Activated CD4-positive, CD25-positive, alpha-beta regulatory T cell (primary cell): ENCODE measurements at places on chromosomes 2 and 18.
A peak's percentile ranks its signal among the peaks of the same experiment; 100 is the strongest.

- DNase-seq: no peak
Observed at GRCh38 chr2:200359552-200359951, 53.1 kb downstream of the SPATS2L start.

GRCh38 chr2:60309941-60310660, 243.4 kb downstream of the BCL11A start:
- no peak for DNase-seq

DNA sequence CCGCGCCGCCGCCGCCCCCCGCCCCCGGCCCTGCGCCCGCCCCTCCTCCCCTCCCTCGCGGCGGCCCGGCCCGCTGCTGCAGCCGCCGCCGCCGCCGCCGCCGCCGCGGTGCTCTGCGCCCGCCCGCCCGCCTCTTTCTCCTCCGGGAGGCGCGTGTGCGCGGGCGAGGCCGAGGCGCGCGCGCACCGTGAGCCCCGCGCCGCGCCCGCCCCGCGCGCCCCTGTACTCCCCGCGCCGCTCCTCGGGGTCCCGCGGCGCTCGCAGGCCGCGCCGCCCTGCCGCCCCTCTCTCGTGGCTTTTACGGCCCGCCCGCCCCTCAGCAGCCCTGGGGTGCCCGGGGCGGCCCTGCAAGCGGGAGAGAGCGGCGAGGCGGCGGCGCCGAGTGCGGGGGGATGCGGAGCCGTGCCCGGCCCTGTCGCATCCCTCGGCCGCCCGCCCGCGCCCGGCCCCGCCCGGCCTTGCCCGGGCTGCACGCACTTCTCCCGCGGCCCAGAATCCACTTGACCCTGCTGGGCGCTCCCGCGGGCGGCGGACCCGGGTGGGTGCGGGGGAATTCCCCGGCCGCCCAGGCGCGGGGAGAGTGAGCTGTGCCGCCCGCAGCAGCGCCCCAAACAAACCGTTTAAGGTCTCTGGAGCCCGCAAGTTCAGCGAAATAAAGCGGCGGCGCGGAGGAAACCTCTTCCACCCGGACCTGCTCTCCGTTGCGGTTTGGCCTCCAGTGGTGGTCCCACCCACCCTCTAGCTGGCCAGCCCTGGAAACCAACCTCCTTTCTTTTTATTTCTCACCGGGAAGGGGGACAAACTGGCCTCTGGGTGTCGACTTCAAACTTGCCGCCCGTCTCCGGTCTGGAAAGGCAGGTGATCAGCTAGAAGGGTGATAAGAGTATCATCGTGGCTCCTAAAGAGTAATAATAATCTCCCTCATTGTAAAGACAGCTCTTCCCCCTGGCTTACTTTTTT, 37.4 kb downstream of the AFF3 start:
- peak; percentile 19 for DNase-seq

DNA sequence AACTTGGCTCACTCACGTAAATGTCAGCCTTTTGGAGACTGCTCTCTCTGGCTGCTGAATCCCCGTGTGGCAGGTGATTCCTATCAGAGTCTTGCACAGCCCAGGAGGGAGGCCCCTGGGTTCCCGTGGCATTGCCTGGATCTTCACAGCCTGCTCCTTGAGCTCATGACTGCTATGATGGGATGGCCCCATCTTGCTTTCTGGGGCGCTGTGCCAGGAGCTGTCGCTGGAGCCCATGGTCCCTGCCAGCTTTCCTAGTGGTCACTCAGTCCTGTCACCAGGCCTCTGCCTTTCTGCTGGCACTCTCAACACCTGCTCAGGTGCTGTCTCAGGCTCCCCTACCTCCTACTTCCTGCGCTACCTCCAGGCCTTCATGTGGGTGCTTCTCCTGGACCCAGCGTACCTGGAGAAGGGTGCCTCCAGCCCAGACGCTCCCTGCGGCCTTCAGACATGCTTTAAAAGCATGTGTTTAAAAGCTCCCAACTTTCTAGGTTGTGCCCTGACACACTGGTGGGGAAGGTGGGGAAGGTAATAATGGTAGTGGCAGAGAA, 110.1 kb downstream of the MCFD2 start:
- DNase-seq: no peak

GRCh38 chr2:18849841-18850578, 260.6 kb upstream of the NT5C1B start:
- DNase-seq: no peak

DNA sequence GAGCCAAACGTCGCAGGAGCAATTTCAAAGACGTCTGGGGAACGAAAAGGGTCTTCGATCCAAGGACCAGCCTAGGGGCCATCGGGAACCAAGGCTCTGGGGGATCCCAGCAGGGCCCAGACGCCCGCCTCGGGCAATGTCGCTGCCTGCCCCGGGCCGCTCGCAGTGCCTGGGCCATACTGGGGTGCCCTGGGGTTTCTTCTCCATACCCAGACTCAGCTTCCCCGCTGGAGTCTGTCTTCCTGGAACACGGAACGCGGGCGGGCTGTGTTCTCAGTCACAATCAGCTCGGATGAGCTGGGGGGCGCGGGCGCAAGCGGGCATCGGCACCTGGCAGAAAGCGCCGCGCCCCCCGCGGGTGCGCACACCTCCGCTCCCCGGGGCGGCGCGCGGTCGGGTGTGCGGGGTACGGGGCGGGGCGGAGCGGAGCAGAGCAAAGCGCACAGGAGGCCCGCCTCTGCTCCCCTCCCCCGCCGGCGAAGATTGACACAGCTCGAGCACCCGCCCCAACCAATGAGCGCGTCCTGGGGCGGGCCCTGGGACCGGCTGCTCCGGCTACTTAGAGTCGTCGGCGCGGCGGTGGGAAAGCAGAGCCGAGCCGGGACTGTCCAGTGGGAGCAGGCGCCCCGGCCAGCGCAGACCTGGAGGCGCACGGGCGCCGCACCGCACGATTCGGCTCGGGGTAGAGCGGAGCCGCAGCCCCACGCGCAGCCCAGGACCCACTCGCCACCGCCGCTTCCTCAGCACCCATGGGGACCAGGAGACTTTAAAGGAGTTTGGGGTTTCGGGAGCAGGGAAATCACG, at the start of gene LRATD1:
Gene LRATD1 (plus strand): TSS at position 585 of the 804 bp plus-strand sequence. CDS start 1,263 bp downstream, outside the sequence.
- no peak for DNase-seq

DNA sequence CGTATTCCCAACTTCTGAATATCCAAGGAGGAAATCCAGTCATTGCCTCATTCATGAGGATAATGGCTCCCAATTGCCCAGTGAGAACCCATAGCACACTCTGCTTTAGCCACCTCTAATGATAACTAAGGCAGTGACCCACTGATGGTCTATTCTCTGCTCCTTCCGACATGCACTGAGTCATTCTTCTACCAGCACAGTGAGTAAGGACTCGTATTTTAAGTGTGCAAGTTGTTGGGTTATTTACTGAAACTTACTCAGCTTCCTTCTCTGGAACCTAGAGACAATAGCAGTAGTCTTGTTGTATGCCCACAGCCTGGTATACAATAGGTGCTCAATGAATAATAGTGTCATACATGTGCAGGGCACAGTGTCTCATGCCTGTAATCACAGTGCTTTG, 81.1 kb upstream of the ZNF397 start:
- no peak for DNase-seq

- no peak for DNase-seq
Observed at GRCh38 chr18:58769321-58769720, 95.4 kb upstream of the ZNF532 start.

- no peak for DNase-seq
Observed at GRCh38 chr2:234003972-234004617, 46.4 kb upstream of the SPP2 start.

DNA sequence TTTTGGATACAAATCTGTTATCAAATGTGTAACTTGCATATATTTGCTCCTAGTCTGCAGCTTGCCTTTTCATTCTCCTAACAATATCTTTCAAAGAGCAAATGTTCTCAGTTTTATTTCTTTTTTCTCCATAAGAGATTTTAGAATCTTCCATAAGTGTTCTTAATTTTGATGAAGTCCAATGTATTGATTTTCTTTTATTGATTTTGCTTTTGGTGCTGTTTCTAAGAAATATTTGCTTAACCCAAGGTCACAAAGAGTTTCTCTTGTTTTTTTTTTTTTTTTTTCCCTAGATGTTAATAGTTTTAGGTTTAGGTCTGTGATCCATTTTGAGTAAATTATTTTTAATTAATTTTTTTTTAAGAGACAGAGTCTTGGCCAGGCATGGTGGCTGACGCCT, 75.8 kb upstream of the SPRED2 start:
- DNase-seq: no peak

- DNase-seq: no peak
Observed at GRCh38 chr2:18557121-18557520, 3.3 kb downstream of the RDH14 start.
